ENCODE measurements at places on chromosomes 13 and 19. TPM values are rescaled to one million over a fixed set of nuclear protein-coding genes. Genes with fewer than 3 reads are reported as not detected.

Gene ZNF709
- polyA plus RNA-seq: 1.1 TPM

Gene SLC46A3
- polyA plus RNA-seq: 4.6 TPM

Gene NKG7
- not detected for polyA plus RNA-seq

Gene GSX1
- polyA plus RNA-seq: not detected
